MCF 10A (cell line): ENCODE measurements at places on chromosomes 1 and 21. TPM values are rescaled to one million over a fixed set of nuclear protein-coding genes. Genes with fewer than 3 reads are reported as not detected.

TNFSF18 gene
- total RNA-seq: 0.29 and 0.49 TPM in 2 replicates

DNA sequence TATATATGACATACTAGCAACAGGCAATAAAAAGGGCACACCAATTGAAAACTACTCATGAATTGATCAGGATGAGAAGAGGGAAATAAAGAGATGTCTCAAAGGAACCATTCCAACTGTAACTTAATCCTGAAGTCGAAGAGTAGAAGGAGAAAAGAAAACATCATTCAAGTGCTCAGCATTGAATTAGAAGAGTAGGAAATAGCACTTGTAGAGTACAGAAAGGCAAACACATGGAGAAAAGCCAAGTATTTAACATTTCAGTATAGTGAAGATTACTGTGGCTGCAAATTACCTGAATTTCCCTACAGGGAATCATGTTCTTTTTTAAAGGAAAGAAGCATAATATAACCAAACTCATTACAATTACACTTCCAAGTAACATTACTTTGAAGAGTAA lies 205.0 kb downstream of the KCTD3 start:
- no peak for DNase-seq

CYP4B1 gene
- 5.9 and 10.1 TPM in 2 replicates for total RNA-seq

- DNase-seq: no peak
These were observed 19.8 kb downstream of the SMIM12 start for GRCh38 chr1:34839526-34840305.

GRCh38 chr1:217193151-217193550 lies 437.7 kb downstream of the GPATCH2 start:
- DNase-seq: no peak
